Small intestine (tissue), 16 donors: ENCODE measurements at places on chromosomes 12 and 14. TPM values are rescaled to one million over a fixed set of nuclear protein-coding genes. Genes with fewer than 3 reads are reported as not detected.

TCL1A gene
- polyA plus RNA-seq: not detected

SERPINA6 gene
- polyA plus RNA-seq: 0.07 TPM

SPPL3 gene
- 8.4 TPM for polyA plus RNA-seq

ADGRD1 gene
- 0.54 TPM for polyA plus RNA-seq

SRSF9 gene
- polyA plus RNA-seq: 139 TPM

MYO1A gene
- 351 TPM for polyA plus RNA-seq

GALNT6 gene
- 20.3 TPM for polyA plus RNA-seq

SDS gene
- polyA plus RNA-seq: 0.46 TPM
